Stimulated activated CD4-positive, alpha-beta T cell treated with anti-CD3 and anti-CD28 coated beads, Interleukin-4, amount 100 ng/mL, for 48 hours (primary cell): ENCODE measurements at places on chromosomes 6 and 20.
A peak's percentile ranks its signal among the peaks of the same experiment; 100 is the strongest.

GRCh38 chr6:167803816-167804215 lies 22.9 kb upstream of the AFDN start:
- no peak for DNase-seq

DNA sequence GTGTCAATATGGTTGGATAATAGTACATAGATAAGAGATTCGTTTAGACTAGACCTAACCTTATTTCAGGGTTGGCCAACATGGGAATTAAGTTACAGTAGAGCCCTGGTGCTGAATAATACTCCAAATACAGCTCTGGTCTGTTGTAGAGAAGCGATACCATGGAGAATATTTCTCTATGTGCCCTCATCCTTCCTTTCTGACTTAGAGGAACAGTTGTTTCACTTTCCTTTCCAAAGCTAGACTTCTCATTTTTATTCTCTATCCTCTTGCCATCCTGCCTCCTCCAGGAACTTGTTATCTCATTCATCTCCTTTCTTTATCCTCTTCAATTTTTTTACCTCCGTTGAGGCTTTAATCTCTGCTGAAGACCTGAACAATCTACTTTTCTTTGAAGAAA lies 68.9 kb downstream of the EDN1 start:
- no peak for DNase-seq

DNA sequence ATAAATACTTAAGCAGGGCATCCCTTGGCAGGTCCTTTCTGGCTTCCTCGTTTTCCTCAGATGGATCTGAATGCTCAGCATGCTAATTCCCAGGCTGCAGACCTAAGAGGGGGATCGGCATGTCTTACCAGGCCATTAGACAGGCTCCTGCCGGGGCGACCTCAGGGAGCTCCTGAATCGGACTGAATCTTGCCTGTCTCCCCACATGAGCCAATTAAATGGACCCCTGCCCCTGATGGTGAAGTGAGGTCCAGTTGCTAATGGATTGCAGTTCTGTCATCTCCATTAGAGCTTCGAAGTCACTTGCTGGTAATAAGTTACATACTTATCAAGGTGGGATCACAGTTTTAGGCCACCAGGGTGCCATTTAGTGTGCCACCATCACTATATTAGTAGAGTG lies 51.4 kb downstream of the NOL4L start:
- no peak for DNase-seq

- peak; percentile 71 for DNase-seq
Measured at GRCh38 chr6:27871924-27872638, 40.1 kb downstream of the OR2B2 start.

DNA sequence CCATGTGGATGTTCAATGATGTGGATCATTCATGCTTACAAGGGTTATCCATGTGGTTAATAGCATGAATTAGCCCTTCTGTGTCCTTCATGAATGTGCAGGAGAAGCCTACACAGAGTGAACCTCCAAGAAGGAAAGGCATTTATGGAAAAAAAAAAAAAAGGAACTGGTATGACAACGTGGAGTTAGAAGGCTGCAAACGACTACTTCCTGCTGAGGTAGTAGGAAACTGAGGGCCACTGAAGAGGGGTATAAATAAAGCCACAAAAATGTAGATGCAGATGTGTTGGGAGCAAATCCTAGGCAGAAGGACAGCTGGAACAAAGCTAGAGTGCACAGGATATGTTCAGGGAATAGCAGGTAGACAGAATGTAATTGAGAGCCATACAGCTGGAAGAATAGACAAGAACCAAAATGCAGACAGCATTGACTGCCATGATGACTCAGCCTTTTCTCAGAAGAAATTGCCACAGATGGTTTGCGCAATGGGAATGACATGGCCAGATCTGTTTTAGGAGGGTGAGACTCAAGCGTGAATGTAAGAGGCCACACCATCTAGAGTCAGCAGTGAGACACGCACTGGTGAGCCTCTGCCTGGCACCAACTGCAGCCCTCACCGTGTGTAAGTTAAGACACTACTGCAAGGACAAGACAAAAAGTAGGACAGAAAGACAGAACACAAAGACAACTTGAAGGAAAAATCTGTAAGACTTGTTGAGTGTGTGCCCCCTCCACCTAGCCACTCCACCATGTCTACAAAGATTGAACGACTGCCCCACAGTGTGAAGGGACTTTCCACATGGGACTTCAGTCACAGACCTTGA lies 79.8 kb downstream of the KIF13A start:
- no peak for DNase-seq

DNA sequence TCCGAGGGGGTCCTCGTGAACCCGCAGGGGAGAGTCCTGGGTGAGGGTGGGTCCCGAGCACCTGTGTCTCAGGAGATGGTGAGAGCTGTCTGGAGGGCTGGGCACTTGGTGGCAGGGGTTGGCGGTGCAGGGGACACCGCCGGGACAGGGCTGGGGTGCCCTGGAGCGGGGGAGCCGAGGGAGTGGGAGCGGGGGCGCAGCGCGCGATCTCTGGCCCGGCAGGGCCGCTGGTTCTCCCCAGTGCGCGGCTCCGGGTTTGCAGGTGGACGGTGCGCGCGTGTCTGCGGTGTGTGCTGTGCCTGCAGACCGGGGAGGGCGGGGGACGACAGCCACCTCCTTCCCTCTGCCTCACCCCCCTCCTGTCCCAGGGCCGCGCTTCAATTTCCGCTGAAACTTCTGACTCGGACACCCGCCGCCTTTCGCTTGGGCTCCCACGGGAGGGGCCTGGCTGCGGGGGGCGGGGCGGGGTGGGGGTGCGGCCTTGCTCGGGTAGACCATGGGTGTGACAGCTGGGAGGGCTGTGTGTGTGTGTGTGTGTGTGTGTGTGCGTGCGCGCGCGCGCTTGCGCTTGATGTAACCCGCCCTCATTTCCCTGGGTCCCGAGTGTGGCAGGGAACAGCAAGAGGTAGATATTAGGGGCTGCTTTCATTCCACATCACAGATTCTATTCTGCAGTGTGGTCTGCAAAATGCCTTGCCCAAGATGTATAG lies 1.2 kb downstream of the TRIB3 start:
- DNase-seq, result peak; percentile 69

DNA sequence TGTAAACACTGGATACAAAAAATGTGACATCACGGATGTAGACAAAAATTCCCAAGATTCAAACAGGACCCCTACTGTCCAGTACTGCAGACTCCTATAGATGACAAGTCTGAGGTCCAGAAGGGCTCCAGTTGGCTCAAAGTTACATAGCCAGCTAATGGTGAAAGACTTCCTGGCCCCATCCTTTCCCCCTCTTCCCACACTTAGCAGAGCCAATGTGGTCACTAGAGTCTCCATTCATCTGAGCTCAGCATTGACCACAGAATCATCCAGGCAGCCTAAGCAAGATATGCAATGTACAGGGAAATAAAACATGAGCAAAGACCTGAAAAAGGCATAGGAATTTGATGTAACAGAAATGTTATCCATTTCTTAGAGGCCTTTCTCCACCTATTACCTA lies 180.5 kb downstream of the ADAT2 start:
- DNase-seq, result no peak

- DNase-seq, result peak; percentile 16
Measured at GRCh38 chr6:26087284-26088115, at the start of gene HFE. TSS of gene HFE (plus strand) at chr6:26087429. CDS start at chr6:26087441, 12 bp downstream.

GRCh38 chr6:100678027-100678426 lies 203.1 kb downstream of the ASCC3 start:
- no peak for DNase-seq

- no peak for DNase-seq
Measured at GRCh38 chr20:15494851-15495250, 1078.4 kb downstream of the KIF16B start.

- no peak for DNase-seq
Measured at GRCh38 chr6:70834520-70834919, 122.3 kb downstream of the B3GAT2 start.

- DNase-seq, result peak; percentile 60
Measured at GRCh38 chr20:63942250-63942951, 13.8 kb downstream of the UCKL1 start.

- DNase-seq, result no peak
Measured at GRCh38 chr20:60297649-60298048, 339.4 kb downstream of the CDH26 start.

- DNase-seq, result no peak
Measured at GRCh38 chr6:34062815-34063214, 83.1 kb downstream of the GRM4 start.

DNA sequence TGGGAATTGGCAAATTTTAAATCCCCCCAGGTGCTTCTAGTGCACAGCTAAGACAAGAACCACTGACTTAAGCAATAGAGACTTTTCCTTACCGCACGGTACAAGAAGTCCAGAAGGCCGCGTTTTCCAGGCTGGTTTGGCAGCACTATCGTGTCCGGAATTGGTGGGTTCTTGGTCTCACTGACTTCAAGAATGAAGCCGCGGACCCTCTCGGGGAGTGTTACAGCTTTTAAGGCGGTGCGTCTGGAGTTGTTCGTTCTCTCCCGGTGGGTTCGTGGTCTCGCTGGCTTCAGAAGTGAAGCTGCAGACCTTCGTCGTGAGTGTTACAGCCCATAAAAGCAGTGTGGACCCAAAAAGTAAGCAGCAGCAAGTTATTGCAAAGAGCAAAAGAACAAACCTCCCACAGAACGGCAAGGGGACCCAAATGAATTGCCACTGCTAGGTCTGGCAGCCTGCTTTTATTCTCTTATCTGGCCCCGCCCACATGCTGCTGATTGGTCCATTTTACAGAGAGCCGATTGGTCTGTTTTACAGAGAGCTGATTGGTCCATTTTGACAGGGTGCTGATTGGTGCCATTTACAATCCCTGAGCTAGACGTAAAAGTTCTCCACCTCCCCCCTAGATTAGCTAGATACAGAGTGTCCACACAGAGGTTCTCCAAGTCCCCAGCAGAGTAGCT lies 264.5 kb downstream of the PREX1 start:
- no peak for DNase-seq

DNA sequence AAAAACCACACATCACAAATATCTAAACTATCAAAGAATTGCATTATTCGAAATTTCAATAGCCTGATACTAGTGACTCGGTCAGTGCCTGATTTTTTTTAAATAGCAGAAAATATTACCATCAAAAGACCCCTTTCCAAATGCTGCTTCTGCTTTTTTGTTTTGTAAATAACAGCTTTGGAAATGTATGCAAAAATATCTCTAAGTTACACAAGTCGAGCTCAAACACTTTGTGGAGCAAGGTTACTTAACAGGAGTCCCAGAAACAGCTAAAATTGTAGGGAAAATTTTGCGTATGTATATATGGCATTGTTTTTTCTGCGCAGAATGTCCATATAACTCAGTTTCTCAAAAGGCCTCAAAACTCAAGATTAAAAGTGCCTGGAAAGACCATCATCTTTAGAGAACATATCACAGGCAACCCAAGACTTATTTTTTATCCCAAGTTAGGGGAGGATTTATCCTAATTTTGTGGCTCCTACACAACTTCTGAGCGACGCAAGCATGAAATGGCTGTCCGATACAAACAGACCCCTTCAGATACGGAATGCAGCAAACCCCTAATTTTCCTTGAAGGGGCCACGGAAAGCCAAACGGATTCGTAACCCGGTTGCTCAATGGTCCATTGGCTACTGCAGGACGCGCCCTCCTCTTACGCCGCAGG lies 1.3 kb downstream of the CEP85L start:
- DNase-seq, result no peak

DNA sequence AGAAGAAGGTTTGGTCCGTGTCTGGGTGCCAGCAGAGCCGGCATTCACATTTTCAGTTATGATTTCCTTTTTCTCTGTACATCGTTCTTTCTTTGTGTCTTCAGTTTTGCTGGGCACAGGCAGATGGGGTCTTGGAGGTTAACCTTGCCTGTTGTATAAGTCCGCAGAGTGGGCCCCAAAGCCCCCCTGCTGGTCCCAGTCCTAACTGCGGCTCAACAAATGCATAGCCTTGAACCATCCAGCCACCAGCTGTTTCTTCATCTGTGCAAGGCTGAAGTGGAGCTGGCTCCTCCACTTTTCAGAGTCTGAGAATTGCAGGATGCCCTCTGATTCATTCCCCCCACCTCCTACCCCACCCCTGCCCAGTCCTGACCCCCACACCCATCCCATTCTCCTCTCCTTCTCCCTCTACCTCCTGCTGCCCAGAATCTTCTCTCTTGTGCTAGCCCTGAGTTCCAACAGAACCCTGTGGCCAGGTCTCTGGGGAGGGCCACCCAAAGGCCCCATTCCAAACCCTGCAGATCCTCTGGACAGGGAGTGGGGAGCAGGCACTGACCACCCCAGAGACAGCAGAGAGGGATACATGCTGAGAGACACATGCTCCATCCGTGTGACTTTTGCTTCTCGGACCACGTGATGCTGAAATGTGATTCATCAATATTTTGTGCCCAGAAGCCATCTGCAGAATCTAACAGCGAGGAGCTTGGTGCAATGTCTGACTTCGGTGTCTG lies 386.5 kb upstream of the SULF2 start:
- DNase-seq, result no peak

GRCh38 chr6:53042112-53042511 lies 23.1 kb upstream of the FBXO9 start:
- DNase-seq, result no peak

DNA sequence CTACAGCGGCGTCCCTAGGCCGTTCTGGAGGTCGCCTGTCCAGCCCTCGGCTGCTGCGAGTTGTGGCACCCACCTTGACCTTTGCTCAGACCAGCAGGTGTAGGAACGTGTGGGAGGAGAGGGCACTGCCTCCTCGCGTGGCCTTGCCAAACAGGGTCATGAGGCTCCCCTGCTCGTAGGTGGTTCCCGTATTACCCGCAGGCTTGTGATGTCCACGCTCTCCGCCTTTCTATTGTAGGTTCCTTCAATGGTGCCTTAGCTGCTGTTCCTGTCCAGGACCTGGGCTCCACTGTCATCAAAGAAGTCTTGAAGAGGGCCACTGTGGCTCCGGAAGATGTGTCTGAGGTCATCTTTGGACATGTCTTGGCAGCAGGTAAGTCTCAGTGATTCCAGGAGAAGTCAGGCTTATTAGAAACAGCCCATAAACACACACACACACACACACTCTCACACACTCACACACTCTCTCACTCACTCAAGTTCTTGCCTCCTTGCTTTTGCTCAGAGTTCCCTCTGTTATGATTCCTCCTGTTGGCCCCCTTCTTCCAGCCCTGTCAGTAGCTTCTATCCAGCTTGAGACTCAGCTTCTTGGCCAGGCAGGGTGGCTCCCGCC lies 942 bp downstream of the ACAT2 start:
- DNase-seq, result no peak

- DNase-seq, result no peak
Measured at GRCh38 chr20:13877793-13878192, 93.0 kb downstream of the NDUFAF5 start.

GRCh38 chr6:68679399-68679798 lies 44.3 kb downstream of the ADGRB3 start:
- DNase-seq, result no peak

GRCh38 chr20:10789386-10789785 lies 115.6 kb upstream of the JAG1 start:
- no peak for DNase-seq

DNA sequence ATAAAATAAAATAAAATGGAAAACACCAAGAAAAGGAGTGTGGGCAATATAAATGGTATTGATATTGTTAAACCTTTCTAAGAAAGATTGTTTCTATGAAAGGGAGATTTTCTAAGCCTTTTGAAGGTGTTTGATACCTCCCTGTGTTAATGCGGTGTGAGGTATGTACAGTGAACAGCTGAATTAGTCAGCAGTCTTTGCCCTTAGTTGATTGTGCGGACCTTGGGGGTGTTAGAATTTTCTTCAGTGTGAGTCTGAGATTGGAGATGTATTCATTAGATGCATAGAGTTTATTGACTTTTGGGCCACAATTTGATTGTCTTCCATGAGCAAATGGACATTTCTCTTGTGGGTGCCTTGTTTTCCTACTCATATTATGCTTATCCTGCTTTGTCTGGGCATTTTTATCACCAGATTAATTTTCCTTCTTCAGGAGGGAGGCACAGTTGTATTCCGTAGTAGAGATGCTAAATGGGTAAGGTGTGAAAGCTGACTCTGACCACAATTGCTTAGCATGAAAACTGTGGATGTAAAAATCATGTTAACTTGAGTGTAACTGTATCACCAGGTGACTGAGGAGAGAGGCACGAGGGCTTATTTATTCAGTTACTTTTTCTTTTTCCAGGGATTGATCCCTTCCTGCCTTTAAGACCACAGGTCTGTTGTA lies 42.2 kb downstream of the CDYL start:
- no peak for DNase-seq
